ENCODE measurements at places on chromosomes 13 and 19.

- DNase-seq: no peak
Measured at GRCh38 chr13:42715909-42716308, 65.5 kb upstream of the FAM216B start.

GRCh38 chr19:29971002-29971401 is 29.0 kb downstream of the URI1 start:
- no peak for DNase-seq

- no peak for DNase-seq
Measured at GRCh38 chr19:1400281-1401137, 833 bp downstream of the GAMT start.

- no peak for DNase-seq
Measured at GRCh38 chr13:83297586-83298290, 584.5 kb downstream of the SLITRK1 start.

- DNase-seq: no peak
Measured at GRCh38 chr13:57123681-57124080, 17.0 kb upstream of the PRR20A start.

DNA sequence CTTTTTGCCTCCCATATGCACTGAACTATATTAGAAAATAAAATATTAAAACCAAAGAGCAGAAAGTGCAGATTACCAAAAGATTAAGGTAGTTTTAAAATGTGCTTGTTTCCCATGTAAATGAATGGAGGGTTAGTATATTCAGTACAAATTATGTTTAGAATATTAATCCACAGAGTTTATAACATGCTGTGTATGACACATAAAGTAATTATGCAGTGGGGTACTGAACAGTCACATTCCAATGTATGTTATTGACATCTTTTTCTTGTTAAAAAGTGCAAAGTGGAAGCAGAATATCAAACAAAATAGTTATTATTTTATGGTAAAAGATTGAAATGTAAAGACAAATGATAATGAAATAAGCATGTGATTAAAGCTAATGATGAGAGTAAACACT is 79.3 kb downstream of the GPC6 start:
- no peak for DNase-seq

DNA sequence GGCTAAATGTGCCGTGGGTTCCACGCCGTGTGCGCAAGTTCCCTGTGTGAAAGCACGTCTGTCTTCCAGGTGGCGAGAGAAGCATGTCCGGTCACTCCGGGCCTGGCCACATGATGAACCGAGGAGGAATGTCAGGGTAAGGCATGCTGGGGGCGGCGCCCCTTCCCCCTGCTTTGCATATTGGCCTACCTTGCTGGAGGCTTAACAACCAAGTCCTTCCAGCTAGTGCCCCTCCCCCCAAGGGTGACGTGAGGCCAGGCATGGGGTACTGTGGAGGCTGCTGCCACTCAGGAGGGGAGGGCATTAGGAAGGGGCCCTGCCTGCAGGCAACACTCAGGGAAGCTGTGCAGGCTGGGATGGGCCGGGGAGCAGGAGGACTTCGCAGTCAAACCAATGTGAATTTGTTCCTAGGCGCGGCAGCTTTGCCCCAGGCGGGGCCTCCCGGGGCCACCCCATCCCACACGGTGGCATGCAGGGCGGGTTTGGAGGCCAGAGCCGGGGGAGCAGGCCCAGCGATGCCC is 12.5 kb downstream of the MICOS13 start:
- no peak for DNase-seq

GRCh38 chr13:41825691-41826090 is 135.2 kb downstream of the VWA8 start:
- no peak for DNase-seq

GRCh38 chr19:55079400-55080038 is 3.9 kb downstream of the EPS8L1 start:
- no peak for DNase-seq

- DNase-seq: no peak
Measured at GRCh38 chr13:43284162-43284561, 260.8 kb downstream of the DNAJC15 start.

GRCh38 chr19:48025480-48025879 is 18.4 kb downstream of the CABP5 start:
- no peak for DNase-seq

GRCh38 chr13:60572003-60572798 is 175.2 kb downstream of the TDRD3 start:
- DNase-seq: no peak

DNA sequence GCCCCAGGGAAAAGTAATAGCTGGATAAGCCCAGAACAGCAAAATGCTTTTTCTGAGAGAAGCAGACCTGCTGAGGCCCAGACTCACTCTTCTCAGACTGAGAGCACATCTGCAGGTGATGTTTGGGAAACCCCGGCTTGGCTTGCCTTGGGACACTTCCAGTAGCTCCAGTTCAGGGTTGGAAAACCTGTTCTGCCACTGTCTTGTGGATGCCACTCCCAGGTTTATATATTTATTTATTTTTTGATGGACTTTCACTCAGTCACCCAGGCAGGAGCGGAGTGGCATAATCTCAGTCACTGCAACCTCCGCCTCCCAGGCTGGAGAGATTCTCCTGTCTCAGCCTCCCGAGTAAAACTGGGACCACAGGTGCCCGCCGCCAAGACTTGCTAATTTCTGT is 8.0 kb upstream of the SMARCA4 start:
- no peak for DNase-seq

DNA sequence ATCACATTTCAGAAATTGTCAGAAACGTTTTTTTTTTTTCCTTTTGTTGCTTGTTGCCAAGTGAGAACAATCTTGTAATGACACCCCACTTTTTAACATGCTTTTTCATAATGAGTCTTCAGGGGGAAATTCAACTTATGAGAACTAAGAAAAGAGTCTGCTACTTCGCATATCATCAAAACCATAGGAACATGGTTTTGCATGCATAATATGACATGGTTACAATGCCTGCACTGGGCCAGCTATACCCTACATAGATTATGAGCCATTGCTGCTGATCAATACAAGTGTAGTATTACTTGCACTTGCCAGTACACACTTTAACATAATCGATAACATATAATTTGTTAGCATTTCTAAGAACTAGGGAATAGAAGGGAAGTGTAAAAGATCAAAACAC is 191.0 kb upstream of the NBEA start:
- DNase-seq: no peak

GRCh38 chr13:103036268-103036667 is 29.9 kb downstream of the SLC10A2 start:
- DNase-seq: no peak

DNA sequence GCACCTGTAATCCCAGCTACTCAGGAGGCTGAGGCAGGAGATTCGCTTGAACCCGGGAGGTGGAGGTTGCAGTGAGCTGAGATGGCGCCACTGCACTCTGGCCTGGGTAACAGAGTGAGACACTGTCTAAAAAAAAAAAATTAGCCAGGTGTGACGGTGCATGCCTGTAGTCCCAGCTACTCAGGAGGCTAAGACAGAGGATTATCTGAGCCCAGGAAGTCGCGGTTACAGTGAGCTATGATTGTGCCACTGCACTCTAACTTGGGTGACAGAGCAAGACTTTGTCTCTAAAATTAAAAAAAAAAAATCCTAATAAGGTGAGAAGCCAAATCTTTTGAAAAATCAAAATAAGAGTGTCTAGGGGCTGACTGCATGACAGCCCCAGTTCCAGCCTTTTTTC is 9.7 kb upstream of the CEBPA start:
- no peak for DNase-seq

- no peak for DNase-seq
Measured at GRCh38 chr13:108407495-108407894, 138.0 kb downstream of the TNFSF13B start.
